ENCODE measurements at places on chromosomes 2 and 18.

DNA sequence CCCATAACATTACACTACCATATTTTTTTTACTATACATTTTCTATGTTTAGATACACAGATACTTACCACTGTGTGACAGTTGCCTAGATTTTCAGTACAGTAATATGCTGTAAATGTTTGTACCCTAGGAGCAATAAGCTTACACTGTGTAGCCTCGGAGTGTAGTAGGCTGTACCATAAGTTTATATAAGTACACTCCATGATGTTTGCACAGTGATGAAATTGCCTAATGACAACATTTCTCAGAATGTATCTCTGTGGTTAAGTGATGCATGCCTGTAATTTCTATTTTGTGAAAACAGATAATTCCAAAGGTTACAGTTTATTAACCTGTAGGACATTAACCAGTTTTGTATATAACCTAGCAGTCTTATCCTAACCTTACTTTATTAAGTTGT is 128.1 kb upstream of the RBMS1 start:
- no peak for DNase-seq

GRCh38 chr2:108106731-108107130 is 120.4 kb downstream of the SLC5A7 start:
- no peak for DNase-seq

DNA sequence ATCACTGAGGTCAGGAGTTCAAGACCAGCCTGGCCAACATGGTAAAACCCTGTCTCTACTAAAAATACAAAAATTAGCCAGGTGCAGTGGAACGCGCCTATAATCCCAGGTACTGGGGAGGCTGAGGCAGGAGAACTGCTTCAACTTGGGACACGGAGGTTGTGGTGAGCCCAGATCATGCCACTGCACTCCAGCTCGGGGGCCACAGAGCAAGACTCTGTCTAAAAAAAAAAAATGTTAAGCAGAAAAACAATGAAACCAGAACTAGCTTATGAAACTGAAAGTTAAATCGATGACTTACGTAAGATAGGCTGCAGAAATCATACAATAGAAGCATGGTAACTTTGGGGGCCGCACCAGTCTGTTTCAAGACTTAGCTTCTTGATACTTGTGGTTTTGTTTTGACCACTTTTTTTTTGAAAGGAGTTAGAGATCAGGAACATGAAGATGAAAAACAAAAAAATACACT is 6.2 kb upstream of the GPR155 start:
- DNase-seq: no peak

- DNase-seq: no peak
These were observed 269.4 kb downstream of the PHLPP1 start for GRCh38 chr18:62984656-62985315.
